ENCODE measurements at places on chromosomes 5 and 9.

GRCh38 chr5:153793699-153794098, 245.0 kb downstream of the FAM114A2 start:
- DNase-seq: no peak

DNA sequence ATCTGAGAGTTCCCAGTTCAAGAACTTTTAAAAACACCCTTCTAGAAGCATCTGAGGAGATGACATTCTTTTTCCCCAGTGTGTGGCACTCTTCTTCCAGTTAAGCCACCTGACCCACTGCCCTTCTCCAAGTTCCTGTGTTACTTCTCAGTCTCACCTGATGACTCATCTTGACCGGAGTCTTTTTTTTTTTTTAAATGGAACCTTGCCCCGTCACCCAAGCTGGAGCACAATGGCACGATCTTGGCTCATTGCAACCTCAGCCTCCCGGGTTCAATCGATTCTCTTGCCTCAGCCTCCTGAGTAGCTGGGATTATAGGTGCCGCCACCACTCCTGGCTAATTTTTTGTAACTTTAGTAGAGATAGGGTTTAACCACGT, 224.1 kb upstream of the DAB2 start:
- DNase-seq: no peak

DNA sequence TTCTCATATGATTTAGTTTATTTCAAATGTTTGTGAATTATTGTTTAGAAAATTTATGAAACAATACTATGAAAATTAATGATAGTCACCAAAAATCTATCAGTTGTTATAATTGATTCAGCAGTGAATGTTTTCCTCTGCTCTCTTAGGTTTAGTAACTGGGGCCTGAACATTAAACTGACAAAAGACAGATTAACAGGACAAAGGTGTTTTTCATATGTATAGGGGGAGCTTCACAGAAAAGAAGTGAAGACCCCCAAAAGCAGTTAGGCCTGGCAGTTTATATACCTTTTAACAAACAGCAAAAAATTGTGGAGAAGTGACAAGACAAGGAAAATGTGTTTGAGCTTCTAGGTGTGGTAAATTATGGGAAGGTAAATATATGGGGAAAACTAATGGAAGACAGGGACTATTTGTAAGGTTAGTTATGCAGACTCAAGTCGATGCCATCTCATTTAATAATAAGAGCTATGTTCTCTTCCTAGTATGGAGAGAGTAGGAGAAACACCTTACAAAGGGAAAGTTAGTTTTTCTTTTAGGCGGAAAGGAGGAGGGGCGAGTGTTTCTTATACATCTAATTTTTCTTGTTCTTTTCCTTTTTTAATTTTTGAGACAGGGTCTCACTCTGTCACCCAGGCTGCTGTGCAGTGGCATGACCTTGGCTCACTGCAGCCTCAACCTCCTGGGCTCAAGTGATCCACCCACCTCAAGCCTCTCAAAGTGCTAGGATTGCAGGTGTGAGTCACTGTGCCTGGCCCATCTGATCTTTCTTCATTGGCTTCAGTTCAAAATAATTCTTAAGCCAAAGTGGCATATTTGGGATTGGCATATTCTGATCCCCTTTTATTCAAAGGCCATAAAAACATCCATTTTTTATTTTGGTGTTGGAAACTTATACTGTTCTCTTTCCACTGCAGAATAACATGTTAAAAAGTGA, 77.8 kb downstream of the C9orf153 start:
- no peak for DNase-seq

- no peak for DNase-seq
These were observed 34.6 kb downstream of the HABP4 start for GRCh38 chr9:96484521-96484931.

- no peak for DNase-seq
These were observed 3.5 kb upstream of the C5 start for GRCh38 chr9:121053544-121053943.

- DNase-seq: no peak
These were observed 206.9 kb downstream of the SYK start for GRCh38 chr9:91008568-91008967.

DNA sequence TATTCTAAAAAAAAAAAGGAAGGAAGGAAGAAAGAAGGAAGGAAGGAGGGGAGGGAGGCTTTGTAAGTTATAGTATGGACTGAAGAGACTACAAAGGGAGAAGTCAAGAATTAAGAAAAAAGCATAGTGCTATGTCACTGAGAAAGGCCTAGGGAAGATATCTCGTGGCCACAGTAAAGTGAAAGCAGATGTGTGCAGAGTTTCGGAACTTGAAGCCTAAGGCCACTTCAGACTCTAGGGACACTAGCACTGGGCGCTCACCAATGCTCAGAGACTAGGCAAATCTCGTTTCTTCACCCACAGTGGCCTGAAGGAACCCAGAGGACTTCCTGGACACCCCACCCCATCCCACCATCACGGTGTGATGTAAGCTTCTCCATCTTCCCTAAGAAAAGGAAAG, 181.4 kb upstream of the TRPM3 start:
- no peak for DNase-seq

DNA sequence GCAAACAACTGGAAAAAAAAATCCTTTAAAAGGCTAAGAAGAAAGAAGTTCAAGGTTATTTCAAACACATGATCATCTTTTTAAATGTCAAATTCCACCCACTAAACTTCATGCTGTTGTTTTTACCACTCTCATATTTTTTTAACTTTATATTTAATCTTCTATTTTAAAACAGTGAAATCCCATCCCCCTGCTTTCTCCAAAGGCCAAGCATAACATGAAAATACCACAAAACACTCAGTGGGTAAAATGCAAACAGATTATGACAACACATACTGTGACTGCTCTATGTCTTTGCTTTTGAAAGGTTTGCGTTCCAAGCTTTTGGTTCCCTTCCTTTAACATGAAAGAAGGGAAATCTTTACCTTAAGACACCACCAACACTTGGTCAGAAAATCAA, 127.6 kb downstream of the SNCAIP start:
- DNase-seq: no peak

- no peak for DNase-seq
These were observed 102.7 kb upstream of the CD180 start for GRCh38 chr5:67299231-67299735.

DNA sequence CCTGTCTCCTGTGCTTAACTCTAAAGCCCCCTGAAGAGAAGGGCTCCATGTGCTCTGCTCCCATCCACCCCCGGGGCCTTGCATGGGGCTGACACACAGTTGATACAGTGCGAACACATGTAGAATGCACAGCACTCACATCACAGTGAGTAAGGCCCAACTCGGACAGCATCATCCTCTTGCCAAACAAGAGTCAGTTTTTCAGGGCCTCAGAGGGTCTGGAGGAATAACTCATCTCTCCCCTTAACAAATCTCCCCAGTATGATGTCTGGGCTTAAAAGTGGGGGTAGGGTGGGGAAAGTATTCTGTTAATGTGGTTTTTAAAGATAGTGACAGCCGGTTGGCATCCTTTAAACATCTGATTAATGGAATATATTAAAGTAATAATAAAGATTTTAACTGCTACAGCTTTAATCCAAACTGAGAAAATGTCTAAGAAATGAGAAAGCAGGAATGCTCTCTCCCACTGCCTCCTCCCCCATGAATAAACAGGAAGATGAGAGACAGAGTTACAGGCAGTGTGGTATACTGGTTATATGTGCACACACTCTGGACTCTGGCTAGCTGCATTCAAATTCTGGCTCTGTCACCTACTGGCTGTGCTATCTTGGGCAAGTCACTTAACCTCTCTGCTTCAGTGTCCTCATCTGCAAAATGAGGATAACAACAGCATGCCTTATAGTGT, 22.5 kb downstream of the APBA1 start:
- no peak for DNase-seq

DNA sequence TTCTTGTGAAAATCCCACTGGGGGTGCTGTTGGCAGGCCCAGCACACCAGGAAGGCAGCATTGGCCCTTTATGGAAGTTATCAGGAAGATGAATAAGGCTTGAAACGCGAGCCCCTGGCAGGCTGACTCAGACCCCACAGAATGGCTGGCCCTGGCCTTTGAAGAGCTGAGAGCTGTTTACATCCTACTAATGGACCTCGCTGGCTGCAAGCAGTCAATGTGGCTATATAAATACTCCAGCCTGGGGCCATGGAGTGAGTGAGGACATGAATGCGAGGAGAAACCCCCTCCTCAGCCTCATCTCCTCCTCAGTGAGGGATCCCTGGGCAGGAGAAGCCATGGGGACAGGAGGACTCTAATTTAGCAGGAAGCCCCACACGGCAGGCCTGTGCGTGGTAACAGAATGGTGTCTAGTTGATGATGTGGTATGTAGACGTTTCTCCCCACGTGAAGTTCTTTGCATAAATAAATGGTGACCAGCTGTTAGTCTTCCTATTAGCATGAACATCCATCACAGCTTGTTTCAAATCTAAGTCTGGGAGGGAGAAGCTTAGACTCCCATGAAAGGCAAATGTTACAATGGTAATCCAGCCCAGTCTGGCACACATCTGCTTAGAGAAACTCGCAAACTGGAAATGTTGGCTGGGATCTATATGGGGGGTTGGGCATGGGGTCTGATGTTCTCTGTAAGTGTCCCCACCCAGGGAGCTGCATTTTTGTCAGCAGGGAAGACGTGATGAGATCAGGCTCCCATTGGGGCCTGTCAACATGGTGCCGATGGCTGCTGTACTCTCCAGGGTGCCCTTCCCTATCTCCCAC, 175.1 kb upstream of the PITX1 start:
- DNase-seq: no peak

DNA sequence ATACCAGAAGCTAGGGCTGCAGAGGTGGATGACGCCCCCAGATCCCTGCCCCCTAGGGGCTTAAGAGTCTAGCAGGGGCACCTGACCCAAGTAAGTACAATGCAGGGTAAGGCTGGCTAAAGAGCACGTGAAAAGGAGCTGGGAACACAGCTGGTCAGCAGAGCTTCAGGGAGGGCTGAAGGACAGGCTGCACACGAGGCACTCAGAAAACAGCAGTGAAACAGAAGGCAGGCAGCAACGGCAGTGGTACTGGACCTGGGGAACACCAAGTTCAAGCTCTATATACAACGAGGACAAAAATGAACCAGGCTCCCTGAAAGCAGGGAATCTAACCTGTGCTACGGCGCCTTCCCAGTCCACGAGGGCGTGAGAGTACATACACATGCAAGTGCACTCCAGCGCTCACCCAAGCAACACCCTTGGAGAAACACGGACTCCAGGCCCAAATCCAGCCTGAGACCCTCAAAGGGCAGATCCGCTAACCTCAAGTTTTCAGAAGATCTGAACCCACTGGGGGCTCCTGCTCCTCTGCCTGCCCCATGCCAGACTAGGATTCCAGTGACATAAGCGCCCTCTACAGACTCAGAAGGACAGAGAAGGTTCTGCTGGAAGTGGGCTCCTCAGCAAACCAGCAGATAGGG, 57.4 kb downstream of the PSMB7 start:
- no peak for DNase-seq

DNA sequence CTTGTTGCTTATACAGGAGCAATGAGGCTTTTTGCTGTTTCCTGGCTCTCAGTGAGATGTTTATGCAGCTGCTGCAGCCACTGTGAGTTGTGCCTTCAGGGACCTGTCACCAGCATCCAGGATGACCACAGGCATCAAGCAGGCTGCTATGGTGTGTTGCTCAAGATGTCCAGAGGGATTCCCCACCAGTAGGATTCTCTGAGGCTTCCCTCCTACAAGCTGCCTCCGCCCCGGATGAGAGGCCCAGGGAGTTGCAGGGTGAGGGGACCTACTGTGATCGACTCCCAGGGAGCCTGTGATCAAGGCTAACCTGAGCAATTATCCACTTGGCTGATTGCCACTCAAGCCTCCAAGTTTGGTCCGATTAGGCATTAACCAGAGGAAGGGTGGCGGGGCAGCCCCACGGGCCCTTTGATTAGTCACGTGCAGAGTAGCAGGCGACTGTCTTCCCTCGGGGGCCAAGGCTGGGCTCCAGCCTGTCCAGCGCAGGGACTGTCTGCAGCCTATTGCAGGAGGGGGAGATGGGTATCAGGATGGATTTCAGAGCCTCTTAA, 1.8 kb upstream of the FAT2 start:
- DNase-seq: no peak

DNA sequence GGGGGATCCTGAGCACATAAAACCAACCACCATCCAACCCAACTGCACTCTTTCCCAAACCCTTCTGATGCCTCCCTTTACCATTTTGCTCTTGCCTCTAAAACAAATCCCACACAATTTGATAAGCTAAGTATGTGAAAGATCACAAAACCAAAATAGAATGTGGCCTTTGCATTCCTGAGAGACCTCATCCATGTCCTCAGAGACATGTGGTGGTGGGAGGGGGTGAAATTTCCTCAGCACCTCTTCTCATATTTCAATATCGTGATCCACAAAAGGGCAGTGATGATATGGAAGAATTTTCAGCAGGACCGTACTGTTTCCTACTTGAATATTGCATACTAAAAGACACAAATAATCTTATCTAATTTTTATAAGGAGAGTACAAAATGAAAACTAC, 423.3 kb downstream of the TLE1 start:
- no peak for DNase-seq

DNA sequence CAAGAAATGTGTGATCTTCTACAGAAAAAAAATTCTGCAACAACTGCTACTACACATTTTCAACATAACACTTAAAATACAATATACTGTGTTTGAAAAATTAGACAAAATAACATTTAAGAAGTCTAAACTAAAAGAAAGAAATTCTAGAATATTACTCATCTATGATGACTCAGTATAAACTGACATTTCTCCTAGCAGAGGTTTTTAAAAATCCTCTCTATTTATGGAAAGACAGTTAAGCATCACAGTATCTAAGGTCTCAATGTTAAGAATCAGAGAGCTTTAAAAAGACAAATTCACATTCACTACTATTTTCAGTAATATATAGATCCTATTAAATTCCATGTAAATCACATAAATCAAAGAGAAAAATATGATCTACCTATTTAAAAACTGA, 61.3 kb downstream of the NR2F1-AS1 start:
- no peak for DNase-seq

DNA sequence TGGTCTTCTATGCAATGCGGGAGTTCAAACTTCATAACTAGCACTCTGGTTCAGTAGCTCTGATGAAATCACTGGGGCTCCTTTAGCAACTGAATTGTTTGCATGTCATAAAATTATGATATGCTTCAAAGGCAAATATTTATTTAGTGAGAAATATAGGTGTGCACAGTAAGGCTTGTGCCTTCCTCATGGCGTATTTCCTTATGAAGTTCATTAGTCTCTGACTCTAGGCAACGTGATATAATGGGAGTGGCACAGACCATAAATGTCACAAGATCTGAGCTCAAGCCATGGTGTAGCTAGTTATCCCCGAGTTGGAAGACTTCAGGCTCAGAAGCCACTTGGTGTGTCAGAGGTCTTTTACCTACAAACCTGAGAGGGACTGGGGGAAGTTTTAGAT, 35.5 kb downstream of the PIP5K1B start:
- no peak for DNase-seq

GRCh38 chr5:170316937-170317336, 19.4 kb upstream of the LCP2 start:
- DNase-seq: no peak

DNA sequence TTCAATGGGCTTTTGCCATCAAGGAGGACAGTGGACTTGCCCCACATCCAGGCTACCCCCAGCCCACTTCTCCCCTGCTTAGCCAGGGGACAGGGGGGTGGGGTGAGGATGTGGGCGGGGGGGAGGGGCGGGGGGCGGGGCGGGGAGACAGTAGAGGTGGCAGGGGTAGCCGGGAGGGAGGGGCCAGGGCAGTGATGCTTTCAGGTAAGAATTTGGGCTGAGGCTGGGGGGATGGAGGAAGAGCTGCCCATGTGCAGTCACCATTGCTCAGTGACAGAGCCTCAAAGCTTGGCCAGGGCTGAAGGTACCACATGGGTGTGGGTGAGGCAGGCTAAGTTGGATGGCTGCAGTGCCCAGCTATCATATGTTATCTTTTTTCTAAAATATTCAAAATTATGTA, 40.7 kb upstream of the HNRNPA0 start:
- no peak for DNase-seq
